ENCODE measurements at places on chromosomes 6 and 20.

DNA sequence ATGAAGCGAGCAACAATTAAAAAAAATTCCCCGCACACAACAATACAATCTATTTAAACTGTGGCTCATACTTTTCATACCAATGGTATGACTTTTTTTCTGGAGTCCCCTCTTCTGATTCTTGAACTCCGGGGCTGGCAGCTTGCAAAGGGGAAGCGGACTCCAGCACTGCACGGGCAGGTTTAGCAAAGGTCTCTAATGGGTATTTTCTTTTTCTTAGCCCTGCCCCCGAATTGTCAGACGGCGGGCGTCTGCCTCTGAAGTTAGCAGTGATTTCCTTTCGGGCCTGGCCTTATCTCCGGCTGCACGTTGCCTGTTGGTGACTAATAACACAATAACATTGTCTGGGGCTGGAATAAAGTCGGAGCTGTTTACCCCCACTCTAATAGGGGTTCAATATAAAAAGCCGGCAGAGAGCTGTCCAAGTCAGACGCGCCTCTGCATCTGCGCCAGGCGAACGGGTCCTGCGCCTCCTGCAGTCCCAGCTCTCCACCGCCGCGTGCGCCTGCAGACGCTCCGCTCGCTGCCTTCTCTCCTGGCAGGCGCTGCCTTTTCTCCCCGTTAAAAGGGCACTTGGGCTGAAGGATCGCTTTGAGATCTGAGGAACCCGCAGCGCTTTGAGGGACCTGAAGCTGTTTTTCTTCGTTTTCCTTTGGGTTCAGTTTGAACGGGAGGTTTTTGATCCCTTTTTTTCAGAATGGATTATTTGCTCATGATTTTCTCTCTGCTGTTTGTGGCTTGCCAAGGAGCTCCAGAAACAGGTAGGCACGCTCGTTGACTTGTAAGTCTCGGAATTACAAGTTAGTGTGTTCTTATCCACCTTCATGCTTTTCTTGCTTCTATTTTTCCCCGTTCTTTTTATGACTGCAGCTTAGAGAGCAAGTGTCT, at the start of gene EDN1:
Gene EDN1, plus strand, starts transcription at position 429 of the 888 bp plus-strand sequence. Its CDS starts 269 bp downstream, at position 698.
- peak; percentile 57 for DNase-seq

GRCh38 chr6:147384737-147385710, 123.5 kb upstream of the SAMD5 start:
- DNase-seq: no peak

DNA sequence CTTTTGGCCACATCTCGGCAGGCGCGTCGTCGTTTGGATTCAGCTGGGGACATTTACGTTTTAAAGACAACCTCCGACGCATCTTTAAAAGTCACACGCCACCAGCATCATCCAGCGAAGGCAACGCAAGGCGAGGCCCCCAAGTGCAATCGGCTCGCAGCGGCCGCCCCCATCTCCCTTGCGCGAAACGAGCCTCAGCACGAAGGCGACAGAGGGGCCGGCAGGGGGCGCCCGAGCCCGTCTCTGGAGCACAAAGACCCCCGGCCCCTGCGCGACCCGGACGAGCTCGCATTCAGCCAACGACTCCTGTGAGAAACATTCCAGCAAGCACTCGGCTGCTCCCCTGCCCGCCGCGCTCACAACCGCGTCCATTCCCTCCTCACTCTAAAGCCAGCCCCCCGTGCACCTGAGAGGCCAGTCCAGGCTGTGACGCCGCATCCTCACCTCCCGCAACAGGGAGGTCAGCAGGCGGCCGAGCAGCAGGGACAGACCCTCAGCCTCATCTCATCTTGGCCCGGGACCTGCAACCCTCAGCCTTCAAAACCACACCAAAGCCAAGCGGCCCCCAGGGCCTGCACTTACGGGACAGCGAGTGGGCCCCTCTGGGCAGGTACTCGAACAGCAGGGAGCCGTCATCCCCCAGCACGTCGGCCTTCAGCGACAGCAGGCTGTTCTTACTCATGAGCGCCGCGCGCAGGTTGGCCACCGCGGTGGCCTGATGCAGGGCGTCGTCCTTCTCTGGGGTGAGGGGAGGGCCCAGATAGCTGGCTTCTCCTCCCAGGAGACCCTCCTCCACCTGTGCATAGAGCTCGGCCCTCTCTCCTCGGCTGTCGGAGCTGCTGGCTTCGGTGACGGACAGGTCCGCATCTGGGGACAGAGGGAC, 35.8 kb downstream of the SLC2A4RG start:
- peak; percentile 53 for DNase-seq

GRCh38 chr6:37812841-37813240, 6.7 kb upstream of the ZFAND3 start:
- no peak for DNase-seq
